ELR (cell line): ENCODE measurements at places on chromosomes 12 and 14.
A peak's percentile ranks its signal among the peaks of the same experiment; 100 is the strongest.

- peak; percentile 40 for DNase-seq
Measured at GRCh38 chr14:95313707-95314106, 6.0 kb downstream of the CLMN start.

DNA sequence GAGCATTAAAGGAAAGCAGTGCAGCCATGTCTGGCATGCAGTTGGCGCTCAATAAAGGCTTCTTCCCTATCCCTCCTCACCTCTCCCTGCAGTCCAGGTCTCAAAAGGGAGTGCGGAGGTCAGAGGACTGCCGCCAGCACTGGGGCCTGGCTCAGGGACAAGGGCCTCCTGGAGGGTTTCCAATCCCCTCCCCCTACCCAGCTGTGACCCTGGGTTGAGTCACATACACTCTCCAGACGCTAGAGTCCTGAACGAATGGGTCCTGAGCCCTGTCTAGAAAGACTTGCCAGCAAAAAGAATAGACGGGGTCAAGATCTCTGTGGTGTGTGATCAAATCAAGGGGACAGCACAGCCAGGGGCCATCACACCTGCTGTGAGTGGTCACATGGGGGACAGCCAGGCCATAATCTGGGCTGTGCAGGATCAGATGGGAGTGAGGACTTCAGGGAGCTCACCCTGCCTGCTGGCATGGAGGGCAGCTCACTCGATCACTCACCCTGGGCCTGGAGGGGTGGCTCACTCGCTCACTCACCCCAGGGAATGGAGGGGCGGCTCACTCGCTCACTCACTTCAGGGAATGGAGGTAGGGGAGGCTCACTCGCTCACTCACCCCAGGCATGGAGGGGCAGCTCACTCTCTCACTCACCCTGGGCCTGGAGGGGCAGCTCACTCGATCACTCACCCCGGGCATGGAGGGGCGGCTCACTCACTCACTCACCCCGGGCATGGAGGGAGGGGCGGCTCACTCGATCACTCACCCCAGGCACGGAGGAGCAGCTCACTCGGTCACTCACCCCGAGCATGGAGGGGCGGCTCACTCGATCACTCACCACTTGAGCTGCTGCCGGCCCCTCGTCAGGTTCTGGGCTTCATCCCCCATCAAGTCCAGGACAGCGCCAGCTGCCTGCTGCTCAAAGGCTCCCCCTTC lies 12.8 kb downstream of the CFAP73 start:
- peak; percentile 57 for DNase-seq

DNA sequence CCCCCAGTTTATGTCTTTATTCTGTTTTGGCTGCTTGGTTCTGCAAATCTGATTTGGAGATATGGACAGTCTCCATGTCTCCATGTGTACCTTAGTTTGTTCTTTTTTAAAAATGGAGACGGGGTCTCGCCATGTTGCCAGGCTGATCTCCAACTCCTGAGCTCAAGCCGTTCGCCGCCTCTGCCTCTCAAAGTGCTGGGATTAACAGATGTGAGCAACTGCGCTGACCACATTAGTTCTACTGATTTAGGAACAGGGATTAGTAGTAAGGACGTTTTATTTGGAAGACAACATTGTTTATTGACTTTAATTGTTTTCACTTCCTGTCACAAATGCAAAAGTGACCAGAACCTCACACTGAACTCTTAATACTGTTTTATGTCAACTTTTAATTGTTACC lies 14.7 kb downstream of the AEBP2 start:
- no peak for DNase-seq

DNA sequence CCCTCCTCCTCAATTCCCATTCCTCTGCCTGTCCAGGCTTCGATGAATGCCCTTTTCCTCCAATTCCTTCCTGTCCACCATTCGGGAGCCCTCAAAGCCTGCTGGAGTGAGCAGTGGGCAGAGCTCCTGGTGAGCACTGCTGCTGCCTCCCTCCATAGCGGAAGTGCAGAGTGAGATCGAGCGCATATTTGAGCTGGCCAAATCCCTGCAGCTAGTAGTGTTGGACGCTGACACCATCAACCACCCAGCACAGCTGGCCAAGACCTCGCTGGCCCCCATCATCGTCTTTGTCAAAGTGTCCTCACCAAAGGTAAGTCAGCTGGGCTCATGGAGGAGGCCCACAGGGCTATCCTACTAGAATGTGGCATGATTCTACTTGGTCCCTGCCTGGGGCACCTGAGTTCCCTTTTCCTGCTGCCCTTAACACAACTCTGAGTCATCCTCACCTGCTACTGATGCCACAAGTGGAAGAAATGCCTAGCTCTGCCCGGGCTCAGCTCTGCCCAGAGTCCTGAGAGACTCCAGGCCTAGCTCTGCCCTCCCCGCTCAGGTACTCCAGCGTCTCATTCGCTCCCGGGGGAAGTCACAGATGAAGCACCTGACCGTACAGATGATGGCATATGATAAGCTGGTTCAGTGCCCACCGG lies 8.0 kb downstream of the CACNB3 start:
- no peak for DNase-seq
